Naive B cell (primary cell): ENCODE measurements at places on chromosomes 13 and 19. TPM values are rescaled to one million over a fixed set of nuclear protein-coding genes. Genes with fewer than 3 reads are reported as not detected.

Gene KEAP1
- 7.2 TPM for polyA plus RNA-seq

Gene HSH2D
- 52.8 TPM for polyA plus RNA-seq

Gene C19orf85
- not detected for polyA plus RNA-seq

Gene RCBTB1
- polyA plus RNA-seq = 13.4 TPM

Gene ALOX5AP
- polyA plus RNA-seq = 386 TPM

Gene OR1M1
- polyA plus RNA-seq = not detected

Gene PET100
- 296 TPM for polyA plus RNA-seq

Gene NLRP7
- polyA plus RNA-seq = not detected

Gene TEX29
- not detected for polyA plus RNA-seq

Gene KLK11
- not detected for polyA plus RNA-seq

Gene SYNE4
- not detected for polyA plus RNA-seq

Gene ZNF429
- polyA plus RNA-seq = 31.8 TPM

Gene UBL3
- 29.9 TPM for polyA plus RNA-seq

Gene ZNF121
- polyA plus RNA-seq = 3.1 TPM

Gene SYMPK
- 24.3 TPM for polyA plus RNA-seq

Gene PSG6
- not detected for polyA plus RNA-seq

Gene ZNF813
- 5.1 TPM for polyA plus RNA-seq

Gene TRPC4
- not detected for polyA plus RNA-seq

Gene ADAMTS10
- polyA plus RNA-seq = not detected

Gene PLIN3
- 35.6 TPM for polyA plus RNA-seq

Gene KRTDAP
- not detected for polyA plus RNA-seq

Gene SHANK1
- polyA plus RNA-seq = not detected

Gene IFNL4
- polyA plus RNA-seq = not detected

Gene PGLYRP2
- polyA plus RNA-seq = not detected

Gene CABP5
- not detected for polyA plus RNA-seq

Gene RPL36
- polyA plus RNA-seq = 1,207 TPM

Gene BCL2L12
- 12.7 TPM for polyA plus RNA-seq

Gene CAB39L
- 5.6 TPM for polyA plus RNA-seq

Gene CALR3
- not detected for polyA plus RNA-seq

Gene RFPL4AL1
- polyA plus RNA-seq = not detected

Gene PNMA8B
- polyA plus RNA-seq = 0.05 TPM

Gene IL17D
- not detected for polyA plus RNA-seq

Gene LILRB3
- polyA plus RNA-seq = 0.31 TPM

Gene TBC1D4
- polyA plus RNA-seq = 0.10 TPM

Gene LGALS14
- not detected for polyA plus RNA-seq

Gene SPINT2
- 217 TPM for polyA plus RNA-seq
